ENCODE measurements at places on chromosomes 3 and 15.

GRCh38 chr3:119810018-119810435 lies 28.1 kb downstream of the NR1I2 start:
- no peak for DNase-seq

DNA sequence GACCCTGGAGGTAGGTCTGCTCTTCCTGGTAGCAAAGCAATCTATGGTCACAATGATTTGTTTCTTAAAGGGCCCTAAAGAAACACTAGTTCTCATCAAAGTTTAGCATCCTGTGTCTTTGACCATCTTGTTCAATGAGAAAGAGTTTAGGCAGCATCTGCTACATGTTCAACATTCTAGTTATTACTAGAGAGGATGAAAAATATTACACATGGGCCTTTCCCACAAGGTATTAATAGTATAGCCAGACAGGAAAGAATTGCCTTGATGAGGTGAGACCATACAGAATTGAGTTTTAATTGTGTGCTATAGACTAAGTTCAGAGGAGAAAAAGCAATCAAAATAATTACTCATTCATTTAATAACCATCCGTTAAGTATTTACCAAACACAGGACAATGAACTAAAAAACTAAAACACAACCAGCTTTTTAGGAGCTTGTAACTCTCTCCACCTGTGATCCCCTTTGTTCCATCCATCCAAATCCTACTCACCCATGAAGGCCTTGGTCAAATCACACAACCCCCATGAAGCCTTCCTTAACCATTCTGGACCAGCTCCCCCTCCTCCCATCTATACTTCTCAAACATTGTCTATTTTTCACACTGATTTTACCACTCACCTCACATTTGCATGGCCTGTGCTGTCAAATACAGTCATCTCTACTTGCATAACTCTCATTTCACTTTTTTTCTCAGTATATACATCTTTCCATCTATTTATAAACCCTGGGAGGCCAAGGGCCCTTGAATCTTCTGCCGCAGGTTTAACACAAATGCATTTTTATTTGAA lies 122.9 kb downstream of the RORA start:
- DNase-seq: no peak

GRCh38 chr15:92801774-92802464 lies 98.2 kb upstream of the CHD2 start:
- no peak for DNase-seq

DNA sequence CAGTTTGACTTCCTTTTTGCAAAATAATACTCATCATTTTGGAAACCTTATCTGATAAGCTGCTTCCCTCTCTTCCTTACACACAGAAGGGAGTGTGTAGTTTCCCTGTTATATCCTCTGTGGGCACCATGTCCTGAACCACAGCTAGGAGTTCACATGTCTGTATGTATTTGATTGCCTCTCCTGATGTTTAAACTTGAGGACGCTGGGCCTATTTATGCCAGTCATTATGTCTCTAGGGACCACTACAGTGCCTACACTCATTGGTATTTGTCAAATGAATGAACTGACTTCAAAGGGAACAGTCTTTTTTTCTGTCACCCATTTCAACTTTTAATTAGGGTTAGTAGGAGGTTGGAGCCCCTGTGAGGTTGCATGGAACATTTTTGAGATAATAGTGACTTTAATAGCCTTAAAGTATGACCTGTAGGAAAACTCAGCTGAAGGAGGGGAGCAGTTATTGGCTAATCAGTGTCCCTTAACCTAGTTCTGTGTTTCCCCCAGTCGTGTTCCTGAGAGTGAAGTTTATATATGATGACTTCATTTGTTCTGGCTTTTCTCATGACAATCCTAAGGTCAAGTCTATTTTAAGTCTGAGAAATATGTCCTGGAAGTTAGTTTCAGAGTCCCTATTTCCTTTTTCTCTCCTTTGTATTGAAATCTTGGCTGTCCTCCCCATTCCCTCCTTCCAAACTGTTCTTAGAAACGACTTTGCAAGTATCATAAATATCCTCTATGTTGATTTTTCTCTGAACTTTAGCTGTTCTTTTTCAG lies 28.9 kb downstream of the PDE8A start:
- no peak for DNase-seq

GRCh38 chr3:60989626-60990441 lies 261.4 kb downstream of the FHIT start:
- no peak for DNase-seq
